ENCODE measurements at places on chromosomes 2 and 18.

DNA sequence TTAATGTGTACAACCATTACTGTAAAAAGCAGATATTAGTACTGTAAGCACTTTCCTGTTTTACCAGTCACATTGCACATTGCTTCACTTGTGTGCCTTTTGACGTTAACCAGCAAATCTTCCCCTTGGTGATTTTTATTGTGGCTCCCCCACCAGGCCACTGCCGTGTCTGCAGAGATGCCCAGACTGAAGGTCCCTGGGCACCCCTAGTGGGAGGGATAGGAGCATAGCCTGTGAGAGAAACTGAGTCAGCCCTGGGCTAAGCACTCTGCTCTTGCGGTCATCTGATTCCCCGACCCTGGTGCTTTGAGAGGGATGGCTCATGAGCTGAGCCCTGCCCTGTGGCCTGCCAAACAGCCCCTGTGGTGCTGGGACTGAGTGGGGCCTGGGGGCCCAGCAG is 73.4 kb downstream of the INPP4A start:
- peak; percentile 16 for DNase-seq

- no peak for DNase-seq
Measured at GRCh38 chr18:7953095-7953958, 386.2 kb downstream of the PTPRM start.

DNA sequence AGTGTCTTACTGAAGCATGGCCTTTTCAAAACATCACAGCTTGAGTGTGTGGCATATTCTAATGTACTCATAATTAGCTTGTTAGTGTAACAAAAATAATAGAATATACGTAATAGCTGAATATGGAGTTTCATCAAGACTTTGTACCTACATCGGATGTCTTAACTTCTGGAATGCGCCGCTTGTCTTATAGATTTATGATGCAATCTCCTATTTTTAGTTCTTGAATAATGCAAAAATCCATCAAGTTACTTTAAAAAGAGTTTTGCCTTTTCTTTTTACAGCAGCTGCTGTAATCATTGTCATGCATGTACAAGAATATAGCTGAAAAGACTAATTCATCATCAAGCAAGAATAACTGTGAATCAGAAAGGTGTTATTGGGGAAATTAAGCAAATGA is 140.7 kb upstream of the SCN7A start:
- no peak for DNase-seq

GRCh38 chr18:74257083-74257482 is 34.7 kb downstream of the CYB5A start:
- no peak for DNase-seq

- DNase-seq = no peak
Measured at GRCh38 chr2:215542690-215543089, 106.8 kb upstream of the FN1 start.
